Amniotic epithelial cell (primary cell): ENCODE measurements at places on chromosomes 12 and 14.

GRCh38 chr12:19036673-19037357 lies 92.7 kb upstream of the PLEKHA5 start:
- DNase-seq = peak; percentile 45

DNA sequence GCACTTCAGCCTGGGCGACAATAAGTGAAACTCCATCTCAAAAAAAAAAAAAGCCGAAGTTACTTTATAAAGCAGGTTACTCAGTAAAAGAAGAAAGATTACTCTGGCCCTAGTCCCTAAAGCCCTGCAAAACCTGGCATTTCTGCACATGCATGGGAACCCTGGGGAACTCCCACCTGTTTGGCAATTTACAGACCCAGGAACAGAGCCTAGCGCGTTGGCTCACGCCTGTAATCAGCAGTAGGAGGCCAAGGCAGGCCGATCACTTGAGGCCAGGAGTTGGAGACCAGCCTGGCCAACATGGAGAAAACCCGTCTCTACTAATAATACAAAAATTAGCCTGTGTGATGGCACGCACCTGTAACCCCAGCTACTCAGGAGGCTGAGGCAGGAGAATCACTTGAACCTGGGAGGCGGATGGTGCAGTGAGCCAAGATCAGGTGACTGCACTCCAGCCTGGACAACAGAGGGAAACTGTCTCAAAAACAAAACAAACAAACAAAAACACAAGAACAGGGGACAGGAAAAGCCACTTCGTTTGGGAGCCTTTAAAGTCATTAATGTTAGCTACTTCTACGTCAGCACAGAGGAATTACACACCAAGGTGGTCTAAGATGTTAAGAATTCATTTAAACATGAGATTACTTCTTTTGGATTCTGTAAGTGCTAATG lies 34.1 kb upstream of the SPTSSA start:
- peak; percentile 48 for DNase-seq

GRCh38 chr14:34119107-34119858 lies 168.4 kb upstream of the EGLN3 start:
- no peak for DNase-seq

- DNase-seq = no peak
These were observed 83.3 kb upstream of the CSRP2 start for GRCh38 chr12:76962099-76962498.
